ENCODE measurements at places on chromosomes 1 and 21.

DNA sequence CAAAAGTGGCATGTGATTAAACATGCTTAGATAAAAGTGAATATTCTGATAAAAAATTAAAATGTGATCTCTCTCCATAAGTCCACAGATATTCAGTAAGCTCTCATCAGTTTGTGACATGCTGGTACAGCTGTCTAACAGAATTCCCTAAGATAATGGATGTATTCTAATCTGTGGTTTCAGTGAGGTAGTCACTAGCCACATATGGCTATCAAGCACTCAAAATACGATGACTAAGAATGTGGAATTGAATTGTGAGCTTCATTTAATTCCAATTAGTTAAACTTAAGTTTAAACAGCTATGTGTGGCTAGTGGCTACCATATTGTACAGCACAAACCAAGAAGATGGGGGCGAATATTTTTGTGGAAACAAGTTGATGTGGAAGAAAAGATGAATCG is 4.1 kb upstream of the REG4 start:
- DNase-seq = no peak

DNA sequence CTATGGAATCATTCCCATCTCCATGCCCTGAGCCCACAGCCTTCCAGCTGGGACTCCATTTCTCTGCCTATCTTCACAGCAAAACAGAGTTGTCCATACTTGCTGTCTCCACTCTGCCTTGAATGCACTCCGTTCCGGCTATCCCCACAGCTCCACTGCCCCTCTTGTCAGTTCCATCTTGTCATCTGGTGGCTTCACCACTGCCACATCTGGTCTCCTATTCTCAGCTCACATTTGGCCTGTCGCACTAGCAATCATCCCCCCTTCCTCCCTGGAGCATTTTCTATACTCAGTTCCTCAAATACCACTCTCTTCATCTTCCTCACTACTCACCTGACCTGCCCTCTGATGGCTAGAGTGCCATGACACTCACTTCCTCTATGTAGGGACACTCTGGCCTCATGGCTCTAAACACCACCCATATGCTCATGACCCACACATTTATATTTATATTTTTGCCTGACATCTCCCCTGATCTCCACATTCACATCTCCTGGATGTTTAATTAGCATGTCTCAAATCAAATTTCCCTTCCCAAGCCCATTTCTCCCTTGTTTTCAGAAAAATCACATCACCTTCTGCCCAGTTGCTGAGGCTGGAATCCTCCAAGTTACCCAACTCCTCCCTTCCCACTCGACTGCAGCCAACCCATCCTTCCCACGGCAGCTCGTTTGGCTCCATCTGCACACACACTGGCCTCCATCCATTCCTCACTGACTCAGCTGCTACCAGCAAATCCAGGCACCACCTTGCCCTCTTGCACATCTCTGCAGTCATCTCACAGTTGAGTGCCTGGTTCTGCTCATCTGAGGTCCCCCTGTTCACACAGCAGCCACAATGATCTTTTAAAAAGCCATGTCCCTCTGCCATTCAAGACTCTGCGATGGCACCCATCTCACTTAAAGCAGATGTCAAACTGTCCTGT is 6.1 kb downstream of the ZNF692 start:
- DNase-seq = no peak

DNA sequence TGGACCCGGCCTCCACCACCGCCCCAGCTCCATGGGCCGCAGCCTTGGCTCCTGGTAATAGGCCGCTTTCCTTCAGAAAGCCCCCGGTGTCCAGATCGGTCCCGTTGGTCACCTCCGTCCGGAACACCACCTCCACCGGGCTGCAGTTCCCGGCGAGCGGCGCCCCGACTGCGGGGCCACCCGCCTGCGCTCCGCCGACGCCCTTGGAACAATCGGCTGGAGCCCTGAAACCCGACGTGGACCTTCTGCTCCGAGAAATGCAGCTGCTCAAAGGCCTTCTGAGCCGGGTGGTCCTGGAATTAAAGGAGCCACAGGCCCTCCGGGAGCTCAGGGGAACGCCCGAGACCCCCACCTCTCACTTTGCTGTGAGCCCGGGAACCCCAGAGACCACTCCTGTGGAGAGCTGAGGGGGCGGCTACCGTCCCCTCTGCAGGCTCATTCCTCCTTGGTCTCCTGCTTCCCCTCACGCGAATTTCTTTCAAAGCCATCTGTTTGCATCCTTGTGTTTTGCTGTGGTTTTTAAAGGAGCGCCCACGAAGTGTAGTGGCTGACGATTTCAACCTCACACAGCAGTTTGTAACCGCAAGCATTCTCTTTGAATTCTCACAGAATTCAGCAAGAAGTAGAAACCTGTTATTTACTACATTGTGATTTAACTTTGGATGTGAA is 6.0 kb downstream of the FCRLB start:
- no peak for DNase-seq

GRCh38 chr1:91830242-91831131 is 55.5 kb downstream of the TGFBR3 start:
- DNase-seq = no peak

GRCh38 chr21:18274370-18274769 is 29.7 kb downstream of the CHODL start:
- no peak for DNase-seq

DNA sequence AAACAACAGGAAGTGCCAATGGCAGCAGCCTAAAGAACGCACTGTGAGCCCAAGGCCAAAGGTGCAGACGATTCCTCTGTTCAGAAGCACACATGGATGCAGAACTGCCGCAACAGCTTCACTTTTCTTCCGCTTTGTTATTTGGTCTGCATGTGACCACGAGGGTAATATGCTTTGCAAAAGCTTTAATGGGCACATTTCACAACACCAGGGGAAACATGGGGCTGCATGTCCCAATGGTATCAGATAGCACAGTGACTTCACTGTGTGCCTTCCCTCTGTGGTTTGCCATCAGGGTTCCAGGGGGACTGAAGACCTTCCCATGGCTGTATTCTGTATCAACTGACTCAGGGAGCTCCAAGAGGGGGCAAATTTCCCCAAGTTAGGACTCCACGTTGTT is 28.3 kb downstream of the THAP3 start:
- DNase-seq = no peak

DNA sequence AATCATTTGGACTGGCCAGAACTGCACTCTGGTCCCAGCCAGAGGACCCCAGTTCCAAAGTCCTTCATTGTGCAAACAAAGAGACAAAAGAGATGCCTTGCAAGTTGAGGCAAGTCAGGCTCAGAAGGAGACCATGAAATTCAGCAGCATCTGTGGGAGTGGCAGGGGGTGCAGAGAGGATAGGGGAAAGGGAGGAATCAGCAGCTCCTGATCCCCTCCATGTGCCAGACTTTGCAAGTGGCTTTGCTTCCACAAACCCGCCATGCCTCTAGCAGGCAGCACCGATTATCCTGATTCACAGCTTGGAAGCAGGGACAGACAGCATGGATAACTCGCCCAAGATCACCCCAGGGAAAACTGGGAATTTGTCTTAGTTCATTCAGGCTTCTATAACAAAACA is 2.1 kb upstream of the CAPN9 start:
- no peak for DNase-seq

GRCh38 chr1:185224132-185224531 is 67.2 kb downstream of the SWT1 start:
- DNase-seq = no peak

- no peak for DNase-seq
Measured at GRCh38 chr1:85428471-85429089, 36.4 kb downstream of the DDAH1 start.

DNA sequence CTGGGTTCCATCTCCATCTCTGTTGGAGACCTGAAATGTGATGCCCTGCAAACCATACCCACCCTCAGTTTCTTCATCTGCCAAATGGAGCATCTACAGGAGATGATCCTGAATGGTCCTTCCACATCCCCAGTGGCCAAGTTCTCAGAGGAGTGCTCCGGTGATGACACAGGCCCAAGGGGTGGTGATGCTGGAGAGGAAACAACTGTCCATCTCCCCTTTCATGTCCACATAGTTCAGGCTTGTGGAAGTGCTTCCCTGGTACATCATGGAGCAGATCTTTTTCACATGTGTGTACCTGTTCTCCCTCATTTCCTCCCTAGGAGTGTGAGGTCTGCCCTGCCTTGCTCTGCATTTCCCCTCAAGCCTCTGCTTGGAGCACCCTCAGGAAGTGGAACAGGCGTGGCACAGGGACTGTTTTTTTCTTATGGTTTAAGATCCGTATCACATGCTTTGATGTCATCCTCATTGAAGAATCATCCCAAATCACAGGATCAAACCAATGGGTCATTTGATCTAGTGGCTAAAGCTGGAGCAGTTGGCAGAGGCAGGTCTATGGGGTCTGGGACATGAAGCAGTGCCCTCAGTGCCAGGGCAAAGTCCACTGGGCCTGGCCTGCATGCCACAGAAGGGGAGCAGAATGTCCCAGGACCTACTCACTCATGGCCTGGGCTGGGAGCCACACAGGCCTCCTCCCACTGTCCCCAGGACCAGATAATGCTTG is 8.2 kb upstream of the TRIM63 start:
- no peak for DNase-seq

- peak; percentile 67 for DNase-seq
Measured at GRCh38 chr1:159214149-159214760, 9.6 kb downstream of the ACKR1 start.

DNA sequence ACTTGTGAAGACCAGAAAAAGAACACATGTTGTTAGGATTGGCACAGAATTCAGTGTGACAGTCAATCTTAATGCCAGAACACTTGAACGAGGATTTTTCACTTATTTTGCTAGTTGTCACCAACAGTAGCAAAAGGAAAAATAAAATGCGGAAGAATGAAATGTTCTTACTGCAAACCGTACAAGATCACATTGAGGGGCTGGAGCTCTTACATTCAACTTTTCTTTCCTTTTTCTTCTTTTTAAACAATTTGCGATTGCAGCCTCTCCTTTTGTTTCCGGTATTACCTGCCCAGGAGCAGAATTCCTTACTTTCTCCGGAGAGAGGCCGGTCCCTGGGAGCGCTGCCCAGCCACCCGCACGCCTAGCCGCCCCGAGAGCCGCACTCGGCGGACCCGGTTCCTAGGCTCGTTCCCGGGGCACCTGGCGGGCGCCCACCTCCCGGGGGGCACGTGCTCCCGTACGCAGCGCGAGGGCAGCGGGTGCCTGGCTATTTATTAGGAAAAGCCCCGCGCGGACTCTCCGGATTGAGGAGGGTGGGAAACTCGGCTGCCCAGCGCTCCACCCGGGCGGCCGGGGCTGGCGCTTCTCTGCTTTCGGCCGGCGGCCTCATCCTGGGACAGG is 1.2 kb upstream of the CAMTA1 start:
- no peak for DNase-seq

- no peak for DNase-seq
Measured at GRCh38 chr21:27290028-27290427, 323.1 kb upstream of the ADAMTS5 start.

DNA sequence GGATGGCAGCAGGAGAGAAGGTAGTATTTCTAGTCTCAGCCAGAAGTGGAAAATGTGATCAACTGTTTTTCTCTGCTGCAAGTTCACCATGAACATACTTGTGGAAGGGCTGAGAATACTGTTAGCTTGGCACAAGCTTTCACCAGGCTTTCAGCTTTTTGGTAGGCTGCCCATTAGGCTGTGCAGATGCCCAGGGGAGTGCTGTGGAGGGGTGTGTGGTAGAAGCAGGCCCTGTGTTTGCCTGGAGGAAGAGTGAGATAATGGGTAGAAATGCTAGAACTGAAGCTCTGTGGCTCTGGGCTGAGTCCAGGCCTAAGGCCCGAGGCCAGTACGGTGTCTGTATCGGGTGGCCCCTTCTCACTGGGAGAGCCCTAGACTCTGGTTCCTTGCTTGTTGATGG is 9.8 kb downstream of the DNAJC6 start:
- no peak for DNase-seq

GRCh38 chr1:248686815-248687214 is 15.8 kb downstream of the OR14I1 start:
- peak; percentile 5 for DNase-seq

DNA sequence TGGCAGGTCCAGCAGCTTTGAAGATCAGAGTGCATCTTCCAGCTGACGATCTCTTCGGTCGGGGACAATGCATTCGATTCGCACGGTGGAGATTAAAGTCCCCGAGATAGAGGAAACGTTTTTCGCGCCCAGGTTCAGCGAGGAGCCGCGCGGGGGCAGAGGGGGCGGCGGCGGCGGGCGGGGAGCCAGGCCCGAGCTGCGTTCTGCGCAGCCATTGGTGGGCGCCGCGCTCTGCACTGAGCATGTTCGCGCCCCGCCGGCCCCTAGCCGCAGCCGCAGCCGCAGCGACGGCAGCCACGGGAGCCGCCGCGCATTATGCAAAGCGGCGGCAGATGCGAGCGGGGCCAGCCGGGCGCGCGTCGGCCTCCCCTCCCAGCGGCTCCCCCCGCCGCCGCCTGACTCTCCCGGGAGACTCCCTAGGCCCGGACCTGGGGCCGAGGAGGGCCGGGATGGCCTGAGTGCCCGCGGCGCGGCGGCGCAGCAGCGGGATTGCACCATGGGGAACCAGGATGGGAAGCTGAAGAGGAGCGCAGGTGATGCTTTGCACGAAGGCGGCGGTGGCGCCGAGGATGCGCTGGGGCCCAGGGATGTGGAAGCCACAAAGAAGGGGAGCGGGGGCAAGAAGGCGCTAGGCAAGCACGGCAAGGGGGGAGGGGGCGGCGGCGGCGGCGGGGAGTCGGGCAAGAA is at the start of gene FMN2:
TSS of gene FMN2 (plus strand) at position 270 of the 687 bp plus-strand sequence. CDS start at position 497, 227 bp downstream.
- DNase-seq = peak; percentile 90

- DNase-seq = no peak
Measured at GRCh38 chr21:35011681-35012080, 37.4 kb downstream of the RUNX1 start.

DNA sequence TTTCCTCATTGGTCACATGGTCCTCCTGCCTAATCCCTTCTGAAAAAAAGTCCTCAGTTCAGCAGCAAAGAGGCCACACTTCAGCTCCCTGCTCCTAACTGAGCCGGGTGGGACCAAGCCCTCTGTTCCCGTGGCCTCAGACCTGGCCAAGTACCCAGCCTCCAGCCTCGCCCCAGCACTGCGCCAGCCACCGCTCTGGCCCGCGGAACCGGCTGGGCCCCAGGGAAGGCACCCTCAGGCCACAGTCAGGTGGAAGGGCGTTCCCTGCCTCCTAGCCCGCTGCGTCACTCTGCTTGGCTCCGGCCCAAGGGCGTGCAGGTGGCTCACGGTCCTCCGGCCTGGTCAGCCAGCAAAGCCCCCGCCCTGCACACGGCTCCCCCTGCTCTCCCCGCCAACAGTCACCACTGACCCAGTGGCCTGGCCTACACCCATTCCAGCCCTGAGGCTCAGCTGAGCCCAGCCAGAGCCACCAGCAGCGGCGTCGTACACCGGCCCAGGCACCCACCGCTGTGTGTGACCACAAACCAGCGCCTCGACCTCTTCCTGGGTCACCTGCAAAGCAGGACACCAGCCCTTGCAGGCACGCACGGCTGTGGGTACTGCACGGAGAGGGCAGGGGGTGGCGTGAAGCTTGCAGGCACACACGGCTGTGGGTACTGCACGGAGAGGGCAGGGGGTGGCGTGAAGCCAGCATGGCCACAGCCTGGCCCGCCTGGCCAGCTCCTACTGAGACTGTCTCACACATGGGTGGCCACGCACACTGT is 19.4 kb downstream of the NADK start:
- DNase-seq = no peak

DNA sequence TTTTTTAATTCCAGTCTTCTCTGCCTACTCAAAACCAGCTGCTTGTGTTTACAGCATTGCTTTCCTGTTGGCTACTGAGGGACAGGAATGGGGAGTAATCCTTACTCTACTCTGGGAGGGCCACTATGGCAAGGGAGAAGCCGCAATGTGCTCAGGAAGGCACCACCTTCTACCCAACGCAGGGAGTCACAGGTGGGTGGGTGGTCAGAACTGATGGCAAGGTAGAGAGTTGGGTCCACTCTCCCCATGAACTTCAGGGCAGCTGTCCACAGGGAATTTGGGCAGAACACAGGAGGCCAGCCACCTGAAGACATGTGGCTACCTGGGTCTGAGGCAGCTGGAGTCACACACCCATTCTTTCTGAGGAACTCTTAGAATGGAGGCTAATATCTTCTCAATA is 40.5 kb upstream of the HMGB4 start:
- DNase-seq = no peak
